Fibroblast of lung (primary cell): ENCODE measurements at places on chromosomes 7 and 10. TPM values are rescaled to one million over a fixed set of nuclear protein-coding genes. Genes with fewer than 3 reads are reported as not detected.

Gene TMEM225B
- 0.51 and 1.2 TPM in 2 replicates for total RNA-seq

Gene VPS37D
- 6.2 and 6.8 TPM in 2 replicates for total RNA-seq

Gene NPFFR1
- total RNA-seq, result under 0.01 TPM in 1 of 2 replicates, not detected in the other

Gene INPP5A
- total RNA-seq, result 21.1 and 24.6 TPM in 2 replicates

Gene EEPD1
- 8.4 and 9.2 TPM in 2 replicates for total RNA-seq

Gene DNAJC12
- 1.8 and 3.9 TPM in 2 replicates for total RNA-seq

Gene TMEM184A
- under 0.01 TPM in 2 replicates for total RNA-seq
